Right renal pelvis (tissue), 4 donors: ENCODE measurements at places on chromosomes 6 and 20.

GRCh38 chr6:26198722-26199056 is 111.5 kb downstream of the HFE start:
- no peak for DNase-seq

DNA sequence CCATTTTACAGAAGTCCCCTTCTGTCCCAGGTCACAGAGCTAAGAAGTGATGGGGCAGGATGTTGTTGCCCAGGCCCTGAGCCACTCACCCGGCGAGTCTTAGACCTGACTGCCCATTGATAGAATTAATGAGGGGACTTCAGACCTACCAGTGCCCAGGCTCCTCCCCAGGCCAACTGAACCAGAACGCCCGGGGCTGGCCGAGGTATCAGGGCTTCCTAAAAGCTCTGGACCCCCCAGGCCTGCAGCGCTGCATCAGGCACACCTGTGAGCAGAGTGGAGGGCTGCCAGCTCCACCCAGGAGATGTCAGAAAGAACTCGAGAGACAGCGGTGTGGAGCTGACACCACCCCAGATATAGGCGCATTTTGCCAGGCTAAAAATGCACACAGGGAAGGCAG is 3.5 kb downstream of the GPR31 start:
- DNase-seq, result no peak

- no peak for DNase-seq
Observed at GRCh38 chr6:87053312-87053711, 41.6 kb downstream of the CGA start.

GRCh38 chr20:1810926-1811620 is 84.1 kb upstream of the SIRPA start:
- DNase-seq, result no peak

GRCh38 chr6:112214739-112215269 is 39.6 kb downstream of the LAMA4 start:
- DNase-seq, result no peak

- DNase-seq, result no peak
Observed at GRCh38 chr6:155155787-155156447, 107.9 kb upstream of the CLDN20 start.

GRCh38 chr6:39490108-39490507 is 167.6 kb upstream of the KCNK16 start:
- DNase-seq, result no peak

DNA sequence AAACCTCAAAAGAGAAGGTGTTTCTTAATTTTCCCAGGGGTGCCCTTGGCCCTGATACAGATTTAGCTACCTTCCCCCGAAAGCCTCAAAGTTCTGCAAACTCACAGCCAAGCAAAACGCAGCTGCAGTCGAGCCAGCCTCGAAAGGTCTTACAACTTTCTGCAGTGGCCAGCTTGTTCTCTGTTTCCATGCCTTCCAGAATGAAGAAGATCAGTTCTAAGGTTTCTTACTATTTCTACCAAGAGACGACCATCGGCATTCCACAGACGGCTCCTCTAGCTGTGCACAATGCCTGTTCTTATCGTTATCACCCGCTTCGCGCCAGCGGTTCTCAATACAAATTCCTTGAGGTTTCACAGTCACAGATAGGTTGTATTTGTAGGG is 28.5 kb upstream of the CCR6 start:
- no peak for DNase-seq

GRCh38 chr6:168122011-168122410 is 43.0 kb upstream of the FRMD1 start:
- DNase-seq, result no peak

DNA sequence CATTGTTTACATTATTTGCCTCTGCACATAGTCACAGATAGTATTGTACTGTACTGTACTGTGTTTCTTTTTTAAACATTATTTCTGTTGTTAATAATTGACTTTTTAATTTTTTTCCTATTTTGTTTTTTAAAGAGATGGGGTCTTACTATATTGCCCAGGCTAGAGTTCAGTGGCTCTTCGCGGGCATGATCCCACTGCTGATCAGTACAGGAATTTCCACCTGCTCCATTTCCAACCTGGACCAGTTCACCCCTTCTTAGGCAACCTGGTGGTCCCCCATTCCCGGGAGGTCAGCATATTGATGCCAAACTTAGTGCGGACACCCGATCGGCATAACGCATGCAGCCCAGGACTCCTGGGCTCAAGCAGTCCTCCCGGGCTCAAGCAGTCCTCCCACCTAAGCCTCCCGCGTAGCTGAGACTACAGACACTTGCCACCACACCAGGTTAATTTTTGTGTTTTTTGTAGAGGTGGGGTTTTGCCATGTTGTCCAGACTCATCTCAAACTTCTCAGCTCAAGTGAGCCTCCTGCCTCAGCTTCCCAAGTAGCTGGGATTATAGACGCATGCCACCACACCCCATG is 47.5 kb downstream of the PTPN1 start:
- DNase-seq, result no peak

- DNase-seq, result no peak
Observed at GRCh38 chr20:8055096-8055495, 35.5 kb upstream of the TMX4 start.

- no peak for DNase-seq
Observed at GRCh38 chr6:133546098-133546497, 304.9 kb downstream of the EYA4 start.

DNA sequence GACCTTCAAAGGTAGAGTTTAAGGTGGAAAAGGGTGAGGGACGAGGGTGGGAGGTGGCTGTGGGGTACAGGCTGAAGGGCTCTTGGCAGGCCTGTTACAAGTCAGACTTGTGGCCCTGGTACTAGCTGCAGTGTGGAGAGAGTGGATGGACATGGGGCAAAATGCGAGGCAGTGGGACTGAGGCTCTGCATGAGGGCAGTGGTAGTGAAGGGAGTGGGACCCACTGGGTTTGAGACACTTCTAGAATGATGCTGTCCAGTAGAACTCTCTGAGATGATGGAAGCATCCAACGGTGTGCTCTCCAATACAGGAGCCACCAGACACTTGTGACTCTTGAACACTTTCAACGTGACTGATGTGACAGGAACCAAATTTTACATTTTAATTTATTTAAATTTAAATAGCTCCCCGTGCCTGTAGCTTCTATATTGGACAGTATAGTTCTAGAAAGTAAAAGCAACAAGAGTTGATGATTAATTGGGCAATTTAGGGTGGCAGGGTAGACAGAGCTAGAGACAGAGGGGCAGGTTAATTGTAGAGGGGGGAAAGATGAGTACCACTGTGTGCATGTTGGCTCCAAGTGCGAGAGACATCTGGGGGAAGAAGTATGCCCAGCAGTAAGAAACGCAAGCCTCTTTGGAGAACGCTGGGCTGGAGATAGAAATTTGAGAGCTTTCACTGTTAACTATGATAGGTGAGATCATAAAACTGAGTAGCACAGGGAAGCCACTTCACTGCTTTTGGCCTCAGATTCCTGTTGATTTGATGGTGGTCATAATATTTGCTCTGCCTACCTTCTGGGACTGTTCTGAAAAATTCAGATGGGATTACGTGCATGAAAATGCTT is 77.5 kb downstream of the TXNDC5 start:
- DNase-seq, result no peak

GRCh38 chr20:63497138-63497945 is 1.5 kb downstream of the EEF1A2 start:
- DNase-seq, result no peak

DNA sequence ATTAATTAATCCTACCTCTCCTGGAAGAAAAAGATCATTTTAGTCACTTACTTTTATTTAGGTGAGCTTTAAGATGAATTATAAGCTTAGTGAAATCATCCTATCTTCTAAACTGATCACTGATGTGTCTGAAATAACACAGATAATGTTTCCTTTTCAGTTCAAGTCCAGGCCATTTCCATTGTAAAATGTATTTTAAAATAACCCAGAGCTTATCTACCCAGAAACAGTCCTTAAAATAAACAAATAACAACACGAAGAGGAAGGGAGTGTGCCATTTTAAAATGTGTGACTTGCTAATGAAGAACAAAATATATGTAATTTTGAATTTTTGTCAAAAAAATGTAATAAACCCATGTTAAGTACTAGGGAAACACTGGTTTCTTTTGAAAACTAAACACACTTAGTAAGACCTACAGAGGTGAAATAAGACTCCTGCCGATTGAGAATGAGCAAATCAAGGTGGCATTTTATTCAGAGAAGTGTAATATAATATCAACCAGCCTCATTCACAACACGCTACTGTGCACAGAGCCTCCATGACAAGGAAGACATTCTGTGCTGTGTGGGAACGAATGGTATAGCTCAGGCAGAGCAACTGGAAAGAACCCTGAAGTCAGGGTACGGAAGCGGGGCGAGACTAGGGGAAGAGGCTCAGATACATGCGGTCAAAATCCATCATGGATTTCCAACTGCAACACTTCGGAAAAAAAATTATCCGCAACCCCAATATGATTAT is 7.7 kb downstream of the LRP11 start:
- no peak for DNase-seq

DNA sequence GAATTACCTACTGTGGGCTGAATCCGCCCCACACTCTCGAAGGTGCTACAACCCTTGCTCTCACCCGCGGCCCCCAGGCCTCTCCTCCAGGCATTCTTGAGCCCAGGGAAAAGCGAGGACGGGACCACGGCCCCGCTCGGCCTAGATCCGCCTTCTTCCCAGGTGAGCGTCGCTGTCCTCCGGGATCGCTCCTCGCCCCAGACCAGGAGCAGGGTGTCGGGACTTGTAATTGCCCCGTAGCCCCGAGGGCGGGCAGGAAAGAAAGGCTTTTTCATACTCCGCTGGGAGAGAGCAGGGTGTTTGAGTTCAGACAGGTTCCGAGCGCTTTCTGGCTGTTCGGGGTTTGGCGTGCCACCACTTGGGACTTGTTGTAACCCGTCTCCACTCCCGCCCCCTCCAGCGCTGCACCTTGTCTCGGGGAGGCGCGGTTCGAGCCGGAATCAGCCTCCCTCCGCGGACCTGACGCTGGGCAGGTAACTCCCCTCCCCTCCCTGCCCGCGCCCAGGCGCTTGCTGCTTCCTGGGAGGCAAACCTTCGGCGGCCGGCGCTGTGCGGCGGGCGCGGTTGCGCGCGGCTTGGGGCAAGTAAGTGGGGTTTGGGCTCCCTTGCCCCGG is at the start of gene FAM83B:
Gene FAM83B, plus strand, starts transcription at position 529 of the 614 bp plus-strand sequence. CDS start 23,476 bp downstream, outside the sequence.
- no peak for DNase-seq

DNA sequence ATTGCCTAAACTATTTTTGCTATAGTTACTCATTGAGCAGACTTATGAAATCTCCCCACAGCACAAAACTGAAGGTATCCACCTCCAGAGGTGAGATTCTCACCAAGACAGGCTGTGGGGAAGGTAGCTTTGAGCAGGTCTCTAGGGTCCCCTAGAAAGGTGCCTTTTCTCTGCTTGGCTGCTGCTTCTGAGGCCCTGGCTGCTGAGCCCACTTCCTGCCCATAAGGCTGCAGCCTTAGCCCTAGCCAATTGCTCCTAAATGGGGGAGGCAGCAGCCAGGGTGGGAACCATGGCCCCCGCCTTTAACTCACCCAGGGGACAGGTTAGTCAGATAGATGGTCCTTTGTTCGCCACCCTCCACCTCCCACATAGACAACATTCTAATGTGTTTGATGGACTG is 3.6 kb downstream of the NT5E start:
- no peak for DNase-seq

- DNase-seq, result no peak
Observed at GRCh38 chr20:57698116-57698866, 11.5 kb downstream of the PMEPA1 start.

DNA sequence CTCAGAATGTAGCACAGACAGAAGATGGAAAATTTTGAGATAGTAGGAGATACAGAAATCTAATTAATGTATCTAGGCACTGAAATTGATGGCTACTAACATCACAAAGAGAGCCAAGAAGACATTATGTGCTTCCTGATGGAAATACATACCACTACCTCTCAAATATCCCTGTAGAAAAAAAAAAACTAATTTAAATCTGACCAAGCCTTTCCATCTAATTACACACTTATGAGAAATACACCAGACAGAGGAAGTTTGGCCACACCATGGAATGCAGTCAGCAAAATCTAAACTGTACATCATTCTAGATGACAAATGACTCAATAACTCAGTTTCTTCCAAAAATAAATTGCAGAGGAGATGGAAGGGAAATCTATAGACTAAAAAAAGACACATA is 18.9 kb downstream of the VPS52 start:
- no peak for DNase-seq

DNA sequence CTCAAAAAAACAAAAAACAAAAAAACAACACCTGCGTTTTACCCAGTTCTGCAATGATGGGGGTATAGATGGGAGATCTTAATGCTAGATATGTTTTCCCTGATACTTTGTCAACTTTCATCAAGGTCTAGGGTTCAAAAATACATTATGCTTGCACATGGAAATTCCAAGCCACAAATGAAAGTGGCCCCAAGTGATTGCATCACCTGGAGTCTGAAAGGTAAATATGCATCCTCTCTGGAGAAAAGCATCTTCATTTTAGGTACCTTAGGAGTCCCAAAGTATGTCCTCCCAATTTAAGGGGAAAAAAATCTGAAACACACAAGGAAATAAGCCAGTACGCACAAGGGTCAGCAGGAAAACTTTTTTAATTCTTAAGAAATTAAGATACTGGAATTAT is 12.6 kb upstream of the ZC3H12D start:
- DNase-seq, result no peak

DNA sequence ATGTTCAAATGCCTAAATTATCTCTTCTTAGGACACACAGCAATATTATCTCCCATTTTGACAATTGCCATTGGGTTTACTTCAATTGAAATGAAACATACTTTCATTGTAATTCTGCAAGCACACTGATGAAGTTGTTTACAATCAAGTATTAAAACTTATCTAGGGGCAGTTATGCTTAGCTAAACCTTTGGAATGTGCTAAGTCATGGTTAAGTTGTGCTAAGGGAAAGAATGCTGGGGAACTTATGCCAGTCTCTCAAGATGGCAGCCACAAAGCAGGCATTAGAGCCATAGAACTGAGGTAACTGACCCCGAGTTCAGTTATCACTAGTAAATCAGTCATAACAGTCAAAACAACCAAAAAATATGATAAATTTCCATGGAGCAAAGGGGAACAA is 59.1 kb upstream of the NT5E start:
- DNase-seq, result no peak

DNA sequence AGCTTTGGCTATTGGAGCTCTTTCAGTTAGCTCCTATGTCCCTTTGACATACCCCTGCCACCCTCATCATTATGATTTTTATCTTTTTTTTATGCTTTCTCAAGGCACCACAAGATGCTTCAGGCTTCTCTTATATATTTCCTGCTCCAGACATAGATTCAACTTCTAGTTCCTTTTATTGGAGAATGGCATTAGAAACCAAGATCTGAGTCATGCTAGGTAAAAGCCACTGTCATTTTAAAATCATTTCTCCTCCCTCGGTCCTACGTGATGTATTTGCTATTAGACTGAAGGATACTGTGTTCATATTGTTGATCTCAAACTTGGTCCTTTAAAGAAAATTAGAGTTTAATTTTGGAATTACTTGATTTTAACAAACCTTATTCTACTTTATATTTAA is 8.3 kb downstream of the TENT5A start:
- no peak for DNase-seq

GRCh38 chr6:88823998-88824397 is 139.4 kb downstream of the RNGTT start:
- DNase-seq, result no peak

DNA sequence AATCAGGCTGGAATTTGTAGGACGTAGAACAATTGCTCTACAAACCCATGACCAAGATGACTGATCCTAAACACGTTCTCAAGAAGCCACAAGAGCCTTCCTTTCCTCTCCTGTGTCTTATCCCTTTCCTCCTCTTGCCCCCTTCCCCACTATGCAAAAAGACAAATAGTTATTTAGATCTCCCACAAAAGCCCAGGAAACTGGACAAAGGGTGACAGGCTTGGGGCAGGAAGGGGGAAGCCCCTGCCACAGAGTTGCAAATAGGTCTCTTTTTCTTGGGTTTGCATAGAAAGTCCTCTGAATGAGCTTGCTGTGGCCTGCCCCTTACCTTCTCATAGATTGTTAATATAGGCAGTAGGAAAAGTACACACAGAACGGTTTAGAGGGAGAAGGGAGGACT is 377.1 kb upstream of the BTBD3 start:
- DNase-seq, result no peak
